ENCODE measurements at places on chromosomes 11 and 22. TPM values are rescaled to one million over a fixed set of nuclear protein-coding genes. Genes with fewer than 3 reads are reported as not detected.

FAM180B gene
- total RNA-seq = not detected

ME3 gene
- total RNA-seq = 170 TPM

EHF gene
- not detected for total RNA-seq

MS4A15 gene
- not detected for total RNA-seq

GNAZ gene
- total RNA-seq = 175 TPM

SAA4 gene
- not detected for total RNA-seq

GAL3ST1 gene
- 1.6 TPM for total RNA-seq

OR51I1 gene
- 2.5 TPM for total RNA-seq
